ENCODE measurements at places on chromosomes 11 and 22.

DNA sequence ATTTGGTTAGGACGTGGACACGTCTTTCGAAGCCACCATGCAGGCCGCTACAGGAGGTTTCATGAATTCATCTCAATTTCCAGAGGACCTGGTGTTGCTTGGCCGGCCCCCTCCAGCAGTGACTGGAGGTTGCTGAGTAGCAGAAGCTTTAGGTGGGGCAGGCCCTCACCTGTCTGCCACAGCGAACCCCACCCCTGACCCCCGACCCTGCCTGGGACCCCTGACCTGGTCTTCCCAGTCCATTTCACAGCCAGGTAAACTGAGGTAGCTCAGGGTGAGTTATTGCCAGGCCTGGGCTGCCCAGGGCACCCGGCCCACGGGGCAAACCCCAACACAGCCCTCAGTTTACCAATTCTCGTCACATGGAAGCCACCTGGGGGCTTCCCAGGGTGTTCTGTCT is 39.1 kb upstream of the SMIM38 start:
- DNase-seq: peak; percentile 32

- peak; percentile 97 for DNase-seq
These were observed at the start of gene JAM3 for GRCh38 chr11:134068829-134069425. JAM3 (plus strand) TSS chr11:134069072; CDS start chr11:134069084, 12 bp downstream.

- DNase-seq: no peak
These were observed 24.1 kb upstream of the SCN2B start for GRCh38 chr11:118200497-118200896.

- no peak for DNase-seq
These were observed 2.1 kb downstream of the LGALS1 start for GRCh38 chr22:37677493-37677974.

GRCh38 chr22:48106715-48107259 is 1344.3 kb downstream of the TBC1D22A start:
- DNase-seq: no peak

DNA sequence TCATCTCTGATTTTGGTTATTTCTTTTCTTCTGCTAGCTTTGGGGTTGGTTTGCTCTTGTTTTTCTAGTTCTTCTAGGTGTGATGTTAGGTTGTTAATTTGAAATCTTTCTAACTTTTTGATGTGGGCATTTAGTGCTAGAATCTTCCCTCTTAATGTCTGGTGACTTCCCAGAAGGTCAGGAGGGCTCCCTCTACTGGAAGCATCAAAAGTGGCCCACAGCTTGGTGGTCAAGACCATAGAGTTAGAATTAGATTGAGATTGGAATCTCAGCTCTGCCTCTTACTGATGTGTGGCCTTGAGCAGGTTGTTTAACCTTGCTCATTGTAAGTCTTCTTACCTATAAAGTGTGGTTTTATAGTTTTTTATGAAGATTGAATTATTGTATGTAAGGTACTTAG is 99.3 kb downstream of the FDX1 start:
- no peak for DNase-seq

DNA sequence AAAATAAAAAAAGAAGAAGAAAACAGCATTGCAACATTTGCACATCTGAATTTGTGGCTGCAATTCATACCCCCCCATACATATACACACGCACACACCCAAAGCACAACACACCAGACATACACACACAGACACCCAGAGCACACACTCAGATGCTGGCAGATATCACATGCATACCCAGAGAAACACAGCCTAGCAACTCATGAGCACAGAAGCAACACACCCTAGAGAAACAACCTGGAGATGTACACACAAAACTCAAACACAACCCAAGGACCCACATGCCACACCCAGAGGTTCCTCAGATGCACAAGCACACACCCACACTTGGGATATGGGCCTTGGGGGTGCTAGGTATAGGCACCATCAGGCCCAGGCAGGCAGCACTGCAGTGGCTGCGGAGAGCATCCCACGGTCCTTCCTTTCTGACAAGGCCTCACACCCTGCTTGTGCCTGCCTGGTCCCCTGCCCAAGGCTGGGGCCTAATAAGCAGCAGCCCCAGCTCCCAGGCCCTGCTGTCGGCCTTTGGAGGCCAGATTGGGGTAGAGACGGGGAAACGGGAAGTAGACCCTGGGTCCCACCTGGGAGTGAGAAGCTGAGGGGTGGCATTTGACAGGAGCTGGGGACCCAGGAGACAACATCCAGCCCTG is 3.1 kb downstream of the CST6 start:
- DNase-seq: no peak

DNA sequence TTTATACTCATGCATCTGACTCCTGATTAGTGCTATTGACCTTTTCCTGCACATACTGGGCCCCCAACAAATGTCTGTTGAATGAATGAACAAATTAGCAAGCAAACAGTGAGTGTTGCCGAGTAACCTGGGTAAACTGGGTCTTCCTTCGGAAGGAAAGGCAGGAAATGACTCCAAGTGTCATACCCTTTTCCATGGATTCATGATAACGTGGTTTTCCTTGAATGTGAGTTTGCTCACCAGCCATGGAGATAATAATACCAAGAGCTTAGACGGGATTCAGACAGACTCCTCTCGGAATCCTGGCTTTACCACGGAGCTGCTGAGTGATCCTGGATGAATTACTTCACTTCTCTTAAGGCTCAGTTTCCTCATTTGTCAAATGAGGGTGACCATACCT is 16.7 kb downstream of the TECTA start:
- no peak for DNase-seq

DNA sequence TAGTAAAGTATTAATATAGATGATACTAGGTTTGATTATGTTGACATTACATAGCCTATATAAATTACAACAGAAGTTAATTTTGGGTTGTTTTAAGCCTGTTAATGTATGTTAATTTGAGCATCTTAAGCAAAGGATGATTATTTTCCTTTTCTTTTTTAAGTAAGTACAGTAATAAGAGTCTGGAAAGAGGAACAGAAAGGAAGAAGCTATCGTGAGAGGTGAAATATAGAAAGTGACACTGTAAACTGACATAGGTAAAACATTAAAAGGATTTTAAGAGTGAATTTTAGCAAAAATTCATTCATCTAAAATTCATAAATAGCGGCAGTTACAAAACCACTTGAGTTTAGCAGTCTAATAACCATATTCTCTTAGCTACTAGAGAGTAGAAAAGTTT is 45.5 kb downstream of the FAR1 start:
- no peak for DNase-seq

DNA sequence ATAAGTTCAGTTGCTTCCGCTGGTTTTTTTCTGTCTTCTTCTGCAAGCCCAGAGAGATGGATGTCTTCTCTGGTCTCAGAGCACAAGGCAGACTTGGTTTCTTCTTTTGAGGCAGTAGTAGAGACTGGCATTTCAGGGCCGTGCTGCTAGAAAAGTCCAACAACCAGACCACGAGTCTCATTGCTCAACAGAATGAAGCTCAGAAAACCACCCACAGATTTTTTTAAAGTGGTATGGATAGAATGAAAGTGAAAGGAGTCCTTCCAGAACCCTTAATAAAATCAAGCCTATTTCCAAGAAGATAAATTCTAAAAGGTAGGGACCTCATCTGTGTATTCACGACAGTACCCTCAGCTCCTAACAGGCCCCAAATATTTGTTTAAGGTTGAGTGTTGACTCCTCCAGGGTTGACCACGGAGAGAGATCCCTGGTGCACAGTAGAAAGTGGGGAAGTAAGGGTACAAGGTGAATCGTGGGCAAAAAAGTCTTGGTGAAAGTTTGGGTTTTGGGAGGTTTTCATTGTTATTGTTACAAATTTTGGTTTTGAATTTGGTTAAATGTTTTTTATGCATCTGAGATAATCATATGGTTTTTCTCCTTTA is 43.6 kb upstream of the DDX6 start:
- DNase-seq: no peak

DNA sequence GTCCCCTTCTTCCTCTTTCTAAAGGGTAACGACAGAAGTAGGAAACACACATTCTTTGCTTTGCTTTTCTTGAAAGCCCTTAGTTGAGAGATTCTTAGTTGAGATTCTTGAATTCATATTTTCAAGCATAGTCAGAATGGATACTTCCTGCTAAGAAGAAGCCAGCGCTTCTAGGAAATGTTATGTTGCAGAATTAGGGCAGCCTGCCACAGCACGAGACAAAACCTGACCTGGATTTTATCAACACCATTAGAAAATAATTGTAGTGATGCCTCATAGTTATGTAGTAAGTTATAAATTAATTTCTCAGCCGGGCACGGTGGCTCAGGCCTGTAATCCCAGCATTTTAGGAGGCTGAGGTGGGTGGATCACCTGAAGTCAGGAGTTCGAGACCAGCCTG is 37.9 kb upstream of the NUP160 start:
- DNase-seq: no peak

GRCh38 chr22:30921108-30921507 is 47.5 kb downstream of the MORC2 start:
- DNase-seq: no peak

DNA sequence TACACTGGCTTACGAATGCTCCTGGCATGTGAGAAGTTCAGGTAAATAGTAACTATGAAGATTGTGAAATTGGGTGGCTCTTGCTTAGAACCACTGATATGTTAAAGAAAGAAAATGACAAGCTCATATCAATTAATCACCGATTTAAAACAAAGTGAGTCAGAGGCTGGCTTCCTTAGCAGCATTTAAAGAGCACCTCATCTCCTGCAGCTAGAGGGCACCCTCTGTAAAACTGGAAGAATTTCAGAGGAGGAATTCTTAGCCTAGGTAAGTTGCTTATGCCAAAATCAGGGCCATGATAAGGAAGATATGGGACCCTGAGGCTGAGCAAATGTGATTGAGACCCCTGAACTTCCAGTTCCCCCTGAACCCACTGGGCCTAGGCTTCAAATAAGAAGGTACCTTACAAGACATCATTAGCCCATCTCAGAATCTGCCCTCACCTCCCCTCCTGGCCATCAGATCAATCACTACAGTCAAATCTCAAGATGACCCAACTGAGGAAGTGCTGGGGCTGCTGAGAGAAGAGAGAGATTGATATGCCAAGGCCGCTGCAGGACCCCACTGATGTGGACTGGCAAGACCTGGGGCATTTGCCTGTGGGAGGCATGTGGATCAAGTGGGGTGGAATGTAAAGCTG is 8.6 kb upstream of the CD3E start:
- DNase-seq: no peak

DNA sequence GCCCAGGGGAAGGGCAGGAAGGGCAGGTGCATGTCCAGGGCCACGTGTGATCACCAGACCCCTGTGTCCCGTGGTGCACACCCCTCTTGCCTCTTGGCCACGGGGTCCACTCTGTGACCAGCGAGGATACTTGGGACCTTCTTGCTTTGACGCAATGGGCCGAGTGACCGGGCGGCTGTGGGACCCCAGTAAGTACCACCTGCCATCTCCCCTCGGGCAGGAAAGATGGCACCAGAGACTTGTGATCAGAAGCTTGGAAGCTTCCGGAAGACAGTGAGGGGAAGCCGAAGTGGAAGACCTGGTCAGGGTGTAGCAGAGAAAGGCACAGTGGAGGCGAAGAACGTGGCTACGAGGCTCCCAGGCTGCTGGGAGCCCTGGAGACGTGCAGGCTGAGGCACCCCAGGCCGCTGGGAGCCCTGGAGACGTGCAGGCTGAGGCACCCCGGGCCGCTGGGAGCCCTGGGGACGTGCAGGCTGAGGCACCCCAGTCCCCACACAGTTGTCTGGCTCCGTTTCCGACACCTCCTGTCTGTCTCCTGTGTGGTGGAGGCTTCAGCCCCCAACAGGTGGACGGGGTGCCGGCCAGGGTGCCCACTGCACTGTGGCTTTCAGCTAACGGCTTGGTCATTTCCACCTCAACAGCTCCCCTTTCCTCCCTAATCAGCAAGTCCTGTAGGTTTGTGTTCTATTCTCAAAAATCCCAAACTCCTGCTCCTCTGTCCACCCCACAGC is 663.5 kb downstream of the BRD1 start:
- peak; percentile 18 for DNase-seq

- DNase-seq: no peak
These were observed 22.2 kb downstream of the BLID start for GRCh38 chr11:122093731-122094275.

DNA sequence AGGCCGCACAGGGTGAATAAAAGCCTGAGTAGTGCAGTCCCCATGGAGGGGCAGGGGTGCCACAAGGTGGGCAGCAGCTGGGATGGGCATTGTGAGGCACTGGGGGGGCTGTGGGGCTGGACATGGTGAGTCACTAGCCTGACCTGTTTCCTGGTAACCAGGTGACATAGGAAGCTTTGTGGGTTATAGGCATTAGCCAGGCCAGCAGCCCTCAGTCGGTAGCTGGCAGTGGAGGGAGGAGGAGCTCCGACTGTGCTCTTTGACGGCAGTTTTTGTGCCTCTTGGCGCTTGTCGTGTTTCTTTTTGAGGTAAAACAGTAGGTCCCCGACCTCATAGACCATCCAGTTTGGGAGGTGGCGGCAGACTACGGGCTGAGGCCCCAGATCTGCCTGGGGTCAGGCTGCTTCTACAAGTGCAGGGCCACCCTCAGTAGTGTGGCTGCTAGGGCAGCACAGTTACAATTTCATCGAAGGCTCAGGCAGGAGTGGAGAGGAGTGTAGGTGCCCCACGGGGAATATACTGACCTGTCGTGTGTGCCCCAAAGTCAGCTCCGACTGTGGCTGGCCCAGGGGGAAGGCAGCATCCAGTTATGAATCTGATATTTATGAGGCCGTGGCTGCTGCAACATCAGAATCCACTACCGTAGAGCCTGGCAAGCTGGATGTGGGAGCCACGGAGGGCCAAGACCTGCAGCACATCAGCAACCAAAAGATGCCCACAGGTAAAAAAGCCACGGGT is 107.7 kb downstream of the CRYBB2 start:
- DNase-seq: no peak

- no peak for DNase-seq
These were observed 152.8 kb downstream of the CHST1 start for GRCh38 chr11:45512471-45513148.

DNA sequence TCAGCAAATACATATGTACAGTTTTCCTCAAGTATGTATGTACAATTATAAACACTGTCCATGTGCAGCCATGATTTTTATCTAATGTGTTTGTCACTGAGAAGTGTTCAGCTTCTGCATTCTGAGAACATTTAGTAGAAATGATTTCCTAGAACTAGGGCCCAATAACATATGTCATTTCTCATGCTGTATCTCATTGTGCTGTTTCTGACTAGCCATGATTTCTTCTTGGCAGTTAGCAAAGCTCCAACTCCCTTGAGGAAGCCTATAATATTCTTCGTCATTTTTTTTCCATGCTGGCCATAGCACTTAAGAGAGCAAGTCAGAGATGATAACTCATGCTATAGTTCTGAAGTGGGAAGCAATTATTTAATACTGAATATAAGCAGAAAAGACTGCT is 187.8 kb downstream of the DDX10 start:
- no peak for DNase-seq

- DNase-seq: peak; percentile 51
These were observed 57.9 kb downstream of the CD82 start for GRCh38 chr11:44623341-44623730.

- DNase-seq: no peak
These were observed 458.4 kb upstream of the CCDC179 start for GRCh38 chr11:23318670-23319069.

DNA sequence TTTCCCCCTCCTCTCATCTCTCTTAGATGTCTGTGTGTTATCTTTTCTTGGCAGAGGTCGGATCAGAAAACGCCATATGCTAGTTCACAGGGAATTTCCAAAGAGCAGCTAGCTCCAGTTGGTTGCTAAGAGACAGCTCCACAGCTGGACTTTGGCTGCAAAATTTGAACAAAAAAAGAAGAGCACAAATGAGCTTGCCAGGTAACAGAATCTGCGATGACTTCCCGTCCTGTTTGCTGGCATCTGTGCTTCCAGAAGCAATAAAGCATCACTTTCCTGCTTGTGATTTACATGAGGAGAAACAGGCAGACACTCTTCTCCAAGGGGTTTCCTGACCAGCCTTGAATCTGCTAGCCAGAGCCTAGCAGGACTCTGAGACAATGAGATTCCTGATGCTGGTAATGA is 596.0 kb upstream of the B3GAT1 start:
- no peak for DNase-seq

All from aorta (tissue), 5 donors.